Activated CD8-positive, alpha-beta memory T cell treated with anti-CD3 and anti-CD28 coated beads for 48 hours (primary cell): ENCODE measurements at places on chromosomes 5 and 9.

GRCh38 chr9:28892538-28892937 is 1319.3 kb upstream of the C9orf72 start:
- no peak for DNase-seq

GRCh38 chr5:66851306-66851705 is 255.1 kb downstream of the MAST4 start:
- no peak for DNase-seq

- DNase-seq, result no peak
These were observed 2.0 kb downstream of the ANAPC2 start for GRCh38 chr9:137186385-137186784.

DNA sequence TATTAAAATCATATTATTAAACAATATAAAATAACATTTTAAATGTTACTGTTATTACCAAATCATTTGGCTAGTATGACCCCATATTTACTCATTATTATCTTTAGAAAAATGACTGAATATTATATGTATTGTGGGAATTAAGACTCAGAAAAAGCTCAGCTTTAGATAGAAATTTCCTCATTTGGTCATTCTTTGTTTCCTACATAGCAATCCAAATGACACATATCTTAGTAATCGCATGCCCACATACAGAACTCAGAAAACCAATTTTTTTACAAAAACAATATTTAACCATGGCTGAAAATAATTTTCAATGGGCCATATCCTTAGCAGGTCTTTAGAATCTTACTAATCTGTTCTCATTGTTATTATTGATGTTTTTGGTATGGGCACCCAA is 53.8 kb upstream of the TSLP start:
- no peak for DNase-seq

- no peak for DNase-seq
These were observed 16.5 kb downstream of the GRXCR2 start for GRCh38 chr5:145856285-145856818.

DNA sequence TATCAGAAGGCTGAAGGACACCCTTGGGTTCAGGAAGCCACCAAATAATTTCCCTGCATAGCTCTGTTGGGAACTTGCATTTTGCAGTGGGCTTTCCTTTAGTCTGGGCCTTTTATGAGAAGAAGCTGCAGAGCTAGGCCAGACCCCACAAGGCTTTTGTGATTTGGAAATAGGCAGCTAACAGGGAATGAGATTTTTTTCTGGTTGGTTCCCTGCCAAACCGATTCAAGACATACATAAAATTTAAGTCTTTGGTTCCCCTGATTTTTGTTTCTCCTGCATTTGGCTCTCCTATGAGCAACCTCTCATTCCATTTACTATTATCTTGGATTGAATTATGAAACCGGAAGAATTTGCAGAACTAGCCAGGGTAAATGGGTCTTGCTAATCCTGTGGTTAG is 81.5 kb upstream of the PTCH1 start:
- DNase-seq, result no peak

DNA sequence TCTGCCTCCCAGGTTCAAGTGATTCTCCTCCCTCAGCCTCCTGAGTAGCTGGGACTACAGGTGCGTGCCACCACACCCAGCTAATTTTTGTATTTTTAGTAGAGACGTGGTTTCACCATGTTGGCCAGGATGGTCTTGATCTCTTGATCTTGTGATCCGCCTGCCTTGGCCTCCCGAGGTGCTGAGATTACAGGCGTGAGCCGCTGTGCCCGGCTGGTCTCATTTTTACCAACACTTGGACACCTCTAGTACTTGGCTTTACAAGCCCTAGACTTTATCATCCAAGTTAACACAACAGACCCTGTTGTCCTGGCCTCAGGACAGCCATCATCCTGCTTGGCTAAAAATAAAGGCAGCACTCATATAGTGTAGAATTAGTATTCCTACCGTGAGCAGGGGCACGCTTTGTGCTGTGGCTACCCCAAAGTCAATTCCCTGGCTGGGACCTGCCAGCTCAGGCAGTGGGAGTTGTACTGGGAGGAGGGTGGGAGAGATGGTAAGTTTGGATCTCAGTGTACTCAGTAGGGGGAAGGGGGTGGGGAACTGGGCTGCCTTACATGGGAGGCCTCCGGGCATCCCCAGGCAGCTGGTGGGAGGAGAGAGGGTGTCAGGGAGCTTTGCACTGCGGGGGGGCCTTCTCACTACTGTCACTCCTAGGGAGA is 6.6 kb downstream of the PDZD2 start:
- no peak for DNase-seq

- DNase-seq, result no peak
These were observed 10.3 kb downstream of the WWC1 start for GRCh38 chr5:168301593-168302390.

DNA sequence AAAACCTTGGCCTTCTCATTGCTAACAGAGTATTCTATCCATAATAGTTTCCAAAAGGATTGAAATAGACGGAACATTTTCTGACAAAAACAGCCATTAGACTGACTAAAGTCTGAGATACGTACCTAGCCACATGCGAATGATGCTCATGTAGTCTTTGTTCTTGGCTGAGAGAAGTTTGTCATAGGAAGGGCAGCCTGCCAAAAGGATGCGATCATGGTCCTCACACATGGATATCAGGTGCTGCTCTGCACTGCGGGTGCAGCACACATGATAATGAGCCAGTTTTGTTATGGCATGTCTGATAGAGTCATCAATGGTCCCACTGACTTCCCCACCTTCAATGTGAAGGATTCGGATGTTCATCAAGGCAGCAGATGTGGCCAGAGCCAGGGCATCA is 12.3 kb downstream of the GNE start:
- no peak for DNase-seq

GRCh38 chr9:112273876-112274275 is 59.5 kb downstream of the PTBP3 start:
- DNase-seq, result no peak

GRCh38 chr9:97773091-97773490 is 76.0 kb upstream of the XPA start:
- no peak for DNase-seq

GRCh38 chr5:142391058-142391845 is 66.4 kb upstream of the SPRY4 start:
- no peak for DNase-seq

GRCh38 chr5:169182797-169183196 is 118.1 kb downstream of the SLIT3 start:
- no peak for DNase-seq

GRCh38 chr5:169706071-169706470 is 69.0 kb downstream of the DOCK2 start:
- no peak for DNase-seq

DNA sequence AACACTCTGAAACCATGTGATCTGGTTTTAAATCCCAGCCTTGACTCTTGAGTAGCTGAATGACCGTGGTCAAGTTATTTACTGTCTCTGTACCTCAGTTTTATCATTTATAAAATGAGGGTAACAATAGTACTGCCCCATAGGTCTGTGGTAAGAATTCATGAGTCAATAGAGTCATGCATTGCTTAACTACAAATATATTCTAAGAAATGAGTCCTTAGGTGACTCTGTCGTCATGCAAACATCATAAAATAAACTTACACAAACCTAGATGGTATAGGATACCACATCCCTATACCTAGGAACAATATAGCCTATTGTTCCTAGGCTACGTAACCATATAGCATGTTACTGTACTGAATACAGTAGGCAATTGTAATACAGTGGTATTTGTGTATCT is 20.3 kb upstream of the ABCA1 start:
- DNase-seq, result no peak

DNA sequence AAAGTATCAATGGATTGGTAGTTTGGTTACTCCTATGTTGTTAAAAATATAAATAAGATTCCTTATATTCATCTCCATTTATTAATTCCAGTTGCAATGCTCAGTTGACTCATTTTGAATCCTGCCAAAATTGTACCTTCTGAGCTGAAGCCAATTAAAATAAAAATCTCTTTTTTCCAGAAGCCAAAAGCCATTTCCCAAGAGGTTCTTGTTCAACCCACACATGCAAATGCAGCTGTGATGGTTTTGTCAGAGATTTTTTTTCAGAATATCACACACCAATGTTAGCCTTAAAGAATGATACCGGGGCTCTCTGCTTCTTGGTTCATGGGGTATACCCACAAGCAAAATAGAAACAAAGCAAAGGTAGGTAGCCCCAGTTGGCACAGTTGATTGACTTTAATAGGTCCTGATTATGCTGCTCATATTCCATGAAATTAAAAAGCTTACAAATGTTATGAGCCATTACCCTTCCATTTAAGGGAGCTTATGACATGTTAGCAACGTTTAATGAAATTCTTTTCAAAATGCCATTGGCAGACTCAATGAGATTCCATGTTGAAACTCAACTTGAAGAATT is 208.0 kb downstream of the SGCD start:
- no peak for DNase-seq

- DNase-seq, result no peak
These were observed 10.0 kb downstream of the DMXL1 start for GRCh38 chr5:119080936-119081335.

- DNase-seq, result no peak
These were observed 125.1 kb downstream of the ESM1 start for GRCh38 chr5:54860321-54860720.

DNA sequence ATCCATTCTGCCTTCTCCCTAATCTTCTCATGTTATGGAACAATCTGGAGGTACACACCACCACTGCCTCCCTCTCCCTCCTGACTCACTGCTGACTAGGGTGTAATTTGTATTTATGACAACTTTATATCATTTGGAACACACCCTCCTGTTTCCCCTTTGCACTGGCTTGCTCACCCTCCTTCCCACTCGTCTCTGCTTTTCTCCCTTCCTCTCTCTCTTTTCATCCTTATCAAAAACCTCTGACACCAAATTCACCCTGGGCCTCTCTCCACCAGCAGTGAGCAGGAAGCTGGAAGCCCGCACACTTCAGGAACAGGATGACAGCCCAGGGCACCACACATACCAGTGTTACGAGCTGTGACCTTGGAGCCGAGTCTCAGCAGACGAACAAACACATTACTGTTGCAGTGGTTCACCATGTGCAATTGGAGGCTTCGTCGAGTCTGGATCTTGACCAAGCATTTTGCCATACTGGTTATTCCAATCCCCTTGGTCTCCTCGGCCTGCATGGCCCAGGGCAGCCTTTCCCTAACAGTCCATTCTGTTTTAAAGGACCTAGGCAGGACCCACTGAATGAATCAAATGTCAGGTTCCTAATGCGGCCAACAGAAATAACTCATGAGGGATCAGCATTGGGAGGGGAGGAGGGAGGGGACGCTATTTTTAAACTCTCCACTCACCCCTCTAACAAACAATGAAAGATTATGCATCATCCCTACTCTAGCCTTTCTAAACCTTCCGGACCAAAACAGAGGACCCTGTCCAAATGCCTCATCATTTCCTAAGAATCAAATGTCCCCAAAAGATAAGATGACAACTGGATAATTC is 203.9 kb upstream of the RASEF start:
- DNase-seq, result no peak

GRCh38 chr5:4405614-4406219 is 734.4 kb upstream of the ADAMTS16 start:
- no peak for DNase-seq

- DNase-seq, result no peak
These were observed 747 bp upstream of the UNC5A start for GRCh38 chr5:176809544-176810080.

DNA sequence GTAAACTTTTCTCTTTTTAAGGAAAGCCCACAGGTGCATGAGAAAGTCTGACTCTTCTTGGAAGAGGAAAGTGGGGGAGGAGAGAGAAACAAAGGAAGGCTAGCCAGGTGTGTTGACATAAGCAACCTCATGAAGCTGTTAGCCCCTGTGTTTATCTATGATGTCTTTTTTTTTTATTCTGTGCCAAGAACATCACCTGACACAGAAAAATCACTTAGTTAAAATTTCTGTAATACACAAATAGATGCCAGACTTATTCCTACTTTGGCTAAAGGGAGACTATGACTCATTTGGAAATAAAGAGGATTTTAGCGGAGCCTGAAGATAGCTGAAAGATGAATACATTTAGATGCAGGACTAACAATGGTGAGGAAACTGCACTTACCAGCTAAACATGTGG is 58.3 kb downstream of the BAAT start:
- no peak for DNase-seq

- no peak for DNase-seq
These were observed 223.5 kb upstream of the MEF2C start for GRCh38 chr5:89106480-89106879.

GRCh38 chr9:84758817-84759216 is 89.3 kb downstream of the NTRK2 start:
- no peak for DNase-seq

- no peak for DNase-seq
These were observed 55.4 kb downstream of the ARHGAP26 start for GRCh38 chr5:142825378-142826089.

- no peak for DNase-seq
These were observed 18.8 kb downstream of the NANS start for GRCh38 chr9:98075332-98075805.

DNA sequence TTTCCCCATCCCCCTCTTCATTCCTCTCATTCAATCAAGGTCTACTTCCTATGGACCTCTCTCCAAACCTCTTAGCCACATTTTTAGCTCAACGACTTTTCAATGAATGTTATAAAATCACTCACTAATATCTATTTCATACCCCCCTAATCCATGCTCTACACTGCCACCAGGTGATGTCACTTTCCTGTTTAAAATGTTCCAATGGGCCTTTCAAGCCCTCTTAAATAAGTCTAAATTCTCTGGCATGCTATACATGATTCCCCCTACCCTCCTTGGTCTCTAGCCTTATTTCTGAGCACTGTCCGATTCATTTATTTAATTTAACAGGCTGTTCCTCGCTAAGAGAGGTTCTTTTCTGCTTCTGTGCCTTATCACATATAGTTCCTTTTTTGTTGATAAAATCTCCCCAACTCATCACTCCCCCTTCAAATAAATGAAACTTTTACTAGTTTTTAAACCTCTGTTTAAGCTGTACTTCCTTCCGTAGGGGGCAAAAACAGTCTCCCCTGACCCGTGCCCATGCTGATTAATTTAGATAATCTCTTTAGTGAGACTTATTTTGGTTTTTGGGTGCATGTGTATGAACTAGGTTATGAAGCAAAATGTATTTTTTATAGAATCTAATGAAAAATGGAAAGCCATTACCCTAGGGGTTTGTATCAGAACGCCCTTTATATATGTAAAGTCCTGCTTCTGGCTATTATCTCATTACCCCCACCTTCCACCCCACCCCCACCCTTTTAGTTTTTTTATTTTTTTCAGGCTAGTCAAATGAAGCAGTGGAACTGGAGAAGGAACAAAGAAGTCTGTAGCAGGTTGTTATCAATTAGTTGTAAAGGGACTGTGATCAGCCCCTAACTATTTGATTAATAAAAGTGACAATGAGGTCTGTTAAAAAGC is 9.0 kb downstream of the ABHD17B start:
- no peak for DNase-seq

DNA sequence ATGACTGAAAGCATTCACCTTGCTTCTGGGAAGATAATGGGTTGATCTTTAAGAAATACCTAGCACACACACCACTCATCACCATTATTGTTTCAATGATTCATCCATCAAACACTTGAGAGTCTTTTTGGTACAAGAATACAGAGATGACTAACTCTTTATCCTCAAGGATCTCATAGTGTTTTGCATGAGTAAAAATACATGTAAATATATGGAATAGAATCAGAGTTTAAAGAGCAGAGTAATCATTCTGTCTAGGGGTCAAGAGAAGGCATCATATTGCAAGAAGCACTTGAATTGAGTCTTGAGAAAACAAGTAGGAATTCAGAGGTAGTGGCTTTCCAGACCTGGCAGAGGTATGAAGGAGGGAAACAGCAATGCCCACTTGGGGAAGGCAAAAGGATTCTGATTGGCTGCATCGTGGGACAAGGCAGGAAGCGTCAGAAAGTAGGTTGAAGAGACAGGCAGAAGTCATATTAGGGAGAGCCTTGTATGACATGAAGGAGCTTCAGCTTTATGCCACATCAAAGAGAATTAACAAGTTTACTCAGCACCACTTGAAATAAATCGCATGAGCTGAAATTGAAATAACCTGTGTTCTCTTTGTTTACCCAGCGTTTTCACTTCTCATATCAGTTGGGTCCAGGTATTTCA is 542.5 kb downstream of the TLE1 start:
- no peak for DNase-seq
